ENCODE measurements at places on chromosomes 16 and 17. TPM values are rescaled to one million over a fixed set of nuclear protein-coding genes. Genes with fewer than 3 reads are reported as not detected.

DNA sequence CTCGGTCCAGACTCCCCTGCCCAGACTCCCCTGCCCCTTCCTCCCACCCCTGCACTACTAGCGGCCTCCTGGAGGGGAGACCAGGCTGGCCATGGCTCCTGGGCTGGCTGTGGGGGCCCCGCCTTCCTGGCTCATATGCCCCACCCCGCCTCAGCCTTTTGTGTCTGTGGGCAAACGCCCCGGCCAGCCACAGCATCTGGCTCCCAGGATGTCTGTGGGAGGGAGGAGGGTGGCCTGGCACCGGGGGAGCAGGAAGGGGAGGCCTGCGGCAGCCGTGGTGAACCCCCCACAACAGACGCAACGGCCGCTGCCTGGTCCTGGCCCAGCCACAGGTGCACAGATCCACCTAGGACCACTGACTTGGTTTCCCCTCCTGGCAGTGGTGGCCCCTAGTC, 32.9 kb downstream of the BAHCC1 start:
- DNase-seq, result peak; percentile 73

DNA sequence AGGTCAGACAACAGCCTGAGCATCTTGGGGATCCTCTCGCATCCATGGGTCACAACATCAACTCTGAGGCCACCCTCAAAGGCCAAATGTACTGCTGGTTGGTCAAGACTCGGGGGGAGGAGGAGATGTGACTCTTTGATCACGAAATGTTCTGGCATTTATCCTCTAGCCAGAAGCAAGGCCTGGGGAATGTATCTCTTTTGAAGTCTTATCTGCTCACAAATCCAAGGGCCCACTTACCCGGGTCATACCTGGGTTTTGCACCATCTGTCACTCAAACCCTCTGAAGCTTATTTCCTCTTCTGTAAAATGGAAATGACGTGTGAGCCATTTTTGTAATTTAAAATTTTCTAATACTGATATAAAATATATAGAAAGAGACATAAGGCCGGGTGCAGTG, 13.2 kb downstream of the CA7 start:
- no peak for DNase-seq

GRCh38 chr17:74484066-74484465, 17.6 kb downstream of the CD300A start:
- no peak for DNase-seq

DNA sequence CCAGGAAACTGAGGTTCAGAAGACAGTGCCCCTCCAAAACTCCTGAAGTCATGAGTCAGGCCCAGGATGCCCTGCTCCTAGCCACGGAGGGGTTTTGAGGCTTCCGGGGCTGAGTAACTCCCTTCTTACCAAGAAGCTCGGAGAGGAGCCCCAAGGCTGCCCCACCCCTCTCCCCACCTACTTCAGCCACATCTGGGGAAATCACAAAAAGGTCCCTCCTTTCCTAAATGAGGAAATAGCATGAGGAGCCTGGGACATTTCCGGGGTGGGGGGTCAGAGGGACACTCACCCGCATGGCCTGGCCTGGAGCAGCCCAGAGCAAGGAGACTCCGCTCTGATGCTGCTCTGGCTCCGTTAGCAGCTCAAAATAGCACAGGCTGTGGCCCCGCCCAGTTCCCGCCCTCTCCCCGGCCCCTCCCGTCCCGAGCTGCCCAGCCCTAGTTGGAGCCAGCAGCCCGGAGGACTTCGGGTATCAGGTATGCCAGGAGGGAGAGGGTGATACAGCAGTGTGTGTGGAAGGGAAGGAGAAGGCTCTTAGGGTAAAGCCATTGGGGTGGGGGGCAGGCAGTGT, 40.1 kb downstream of the MYO18A start:
- DNase-seq, result peak; percentile 70

GRCh38 chr16:3879887-3880564, 487 bp downstream of the CREBBP start:
- DNase-seq, result peak; percentile 70

WNK4 gene
- total RNA-seq, result 1.7 TPM

- peak; percentile 29 for DNase-seq
These were observed 675.3 kb downstream of the MAF start for GRCh38 chr16:78925083-78925767.

Data from Daoy (cell line).